ENCODE measurements at places on chromosomes 2 and 18.

DNA sequence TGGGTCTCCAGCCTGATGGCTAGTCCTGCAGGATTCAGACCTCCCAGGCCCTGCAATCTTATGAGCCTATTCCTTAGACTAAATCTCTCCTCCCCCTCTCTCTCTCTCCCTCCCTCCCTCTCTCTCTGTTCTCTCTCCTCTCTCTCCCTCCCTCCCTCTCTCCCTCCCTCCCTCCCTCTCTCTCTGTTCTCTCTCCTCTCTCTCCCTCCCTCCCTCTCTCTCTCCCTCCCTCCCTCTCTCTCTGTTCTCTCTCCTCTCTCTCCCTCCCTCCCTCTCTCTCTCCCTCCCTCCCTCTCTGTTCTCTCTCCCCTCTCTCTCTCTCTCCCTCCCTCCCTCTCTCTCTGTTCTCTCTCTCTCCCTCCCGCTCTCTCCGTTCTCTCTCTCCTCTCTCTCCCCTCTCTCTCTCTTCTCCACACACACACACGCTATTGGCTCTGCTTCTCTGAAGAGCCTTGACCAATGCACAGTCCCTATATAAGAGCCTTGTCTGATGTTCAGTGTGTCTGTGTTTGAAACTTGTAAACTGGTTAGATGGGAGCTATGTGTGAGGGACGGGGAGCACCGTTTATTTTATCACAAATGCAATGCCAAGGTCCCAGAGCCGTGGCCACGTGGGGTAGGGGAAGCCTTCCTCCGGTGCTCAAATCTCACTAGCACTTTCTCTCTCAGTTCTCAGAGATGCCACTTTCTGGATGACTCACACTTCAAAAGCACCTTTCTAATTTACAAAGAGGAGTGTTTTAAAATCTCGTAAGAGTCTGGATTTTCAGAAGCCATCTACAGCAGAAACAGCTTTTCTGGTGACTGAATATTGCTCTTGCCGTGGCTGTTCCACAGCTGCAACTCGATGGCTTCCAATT is 9.4 kb upstream of the PRLH start:
- no peak for DNase-seq

- DNase-seq: no peak
These were observed 162.9 kb upstream of the APCDD1 start for GRCh38 chr18:10291568-10291981.

- no peak for DNase-seq
These were observed 23.6 kb downstream of the DTNB start for GRCh38 chr2:25649786-25650185.

DNA sequence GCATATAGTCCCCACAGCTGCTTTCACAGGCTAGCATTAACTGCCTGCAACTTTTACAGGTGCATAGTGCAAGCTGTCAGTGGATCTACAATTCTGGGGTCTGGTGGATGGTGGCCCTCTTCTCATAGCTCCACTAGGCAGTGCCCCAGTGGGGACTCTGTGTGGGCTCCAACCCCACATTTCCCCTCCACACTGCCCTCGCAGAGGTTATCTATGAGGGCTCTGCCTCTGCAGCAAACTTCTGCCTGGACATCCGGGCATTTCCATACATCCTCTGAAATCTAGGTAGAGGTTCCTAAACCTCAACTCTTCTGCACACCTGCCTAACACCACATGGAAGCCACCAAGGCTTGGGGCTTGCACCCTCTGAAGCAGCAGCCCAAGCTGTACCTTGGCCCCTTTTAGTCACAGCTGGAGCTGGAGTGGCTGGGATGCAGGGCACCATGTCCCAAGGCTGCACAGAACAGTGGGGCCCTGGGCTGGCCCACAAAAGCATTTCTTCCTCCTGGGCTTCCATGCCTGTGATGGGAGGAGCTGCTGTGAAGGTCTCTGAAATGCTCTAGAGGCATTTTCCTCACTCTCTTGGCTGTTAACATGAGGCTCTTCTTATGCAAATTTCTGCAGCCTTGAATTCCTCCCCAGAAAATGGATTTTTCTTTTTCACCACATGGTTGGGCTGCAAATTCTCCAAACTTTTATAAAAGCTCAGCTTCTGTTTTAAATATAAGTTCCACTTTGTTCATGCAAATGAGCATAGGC is 59.3 kb downstream of the KDM3A start:
- no peak for DNase-seq

DNA sequence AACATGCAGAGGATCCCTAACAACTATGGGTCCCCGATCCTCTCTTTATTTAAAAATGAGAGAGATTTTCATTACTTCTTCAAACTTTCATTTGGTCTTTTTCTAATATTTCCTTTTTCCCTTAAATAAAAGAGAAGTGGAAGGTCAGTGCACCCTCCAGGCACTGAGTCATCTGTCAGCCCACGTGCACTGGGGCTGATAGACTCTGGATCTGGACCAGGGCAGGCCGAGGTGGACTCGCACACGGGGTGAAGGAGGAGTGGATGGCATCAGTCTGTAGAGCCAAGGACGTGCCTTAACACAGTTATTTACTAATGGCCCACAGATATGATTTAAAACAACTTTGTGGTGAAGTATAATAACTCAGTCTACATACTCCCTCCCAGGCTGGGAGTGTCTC is 214.4 kb upstream of the TMEM200C start:
- no peak for DNase-seq

- DNase-seq: no peak
These were observed 39.1 kb downstream of the ROCK2 start for GRCh38 chr2:11305338-11305737.

- DNase-seq: no peak
These were observed 8.6 kb downstream of the CLIP4 start for GRCh38 chr2:29123617-29124349.
